ENCODE measurements at places on chromosomes 2 and 18. TPM values are rescaled to one million over a fixed set of nuclear protein-coding genes. Genes with fewer than 3 reads are reported as not detected.
A peak's percentile ranks its signal among the peaks of the same experiment; 100 is the strongest.

DNA sequence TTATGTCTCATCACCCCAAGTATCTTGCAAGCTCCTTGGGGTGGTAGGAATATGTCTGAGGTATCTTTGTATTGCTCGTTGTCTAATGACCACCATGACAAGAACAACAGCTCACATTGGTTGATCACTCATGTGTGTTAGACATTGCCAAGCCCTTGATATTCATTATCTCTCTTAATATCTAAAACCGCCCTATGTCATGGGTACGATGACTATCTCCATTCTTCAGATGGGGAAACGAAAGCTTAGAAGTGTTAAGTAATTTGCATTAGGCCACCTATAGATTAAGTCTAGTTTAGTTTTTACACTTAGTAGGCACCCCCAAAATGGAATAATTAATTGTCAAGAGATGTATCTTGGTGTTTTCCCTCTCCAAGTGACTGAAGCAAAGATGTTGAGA, 57.0 kb downstream of the ICOS start:
- DNase-seq, result no peak
- H3K27ac ChIP-seq, result no peak overlapping the region
- peaks cover 48% of the 10 kb centered on the region for H3K4me1 ChIP-seq
- peaks cover 2% of the 10 kb centered on the region for H3K36me3 ChIP-seq
- H3K27me3 ChIP-seq, result no peaks in the 10 kb centered on the region

DNA sequence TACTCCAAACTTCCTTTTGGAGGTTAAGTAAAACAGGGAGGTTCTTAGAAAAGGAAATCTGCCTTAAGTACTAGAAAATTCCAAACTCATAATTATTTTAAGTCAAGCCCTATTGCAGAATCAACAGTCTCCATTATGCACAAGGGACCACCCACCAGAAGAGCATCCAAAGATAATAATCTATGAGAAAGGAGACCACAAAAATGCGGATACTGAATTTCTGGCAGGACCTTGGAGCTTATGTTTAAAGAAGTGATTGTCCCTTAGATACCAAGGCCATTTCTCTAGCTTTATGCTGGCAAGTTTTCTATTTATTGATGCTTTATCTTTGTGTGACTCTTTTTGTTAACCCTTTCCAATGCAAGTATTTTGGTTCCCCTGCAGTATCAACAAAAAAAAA, 404.0 kb upstream of the MMADHC start:
- H3K4me3 ChIP-seq, result no peak overlapping the region
- H3K4me1 ChIP-seq, result no peaks in the 10 kb centered on the region
- DNase-seq, result no peak
- H3K27me3 ChIP-seq, result no peaks in the 10 kb centered on the region

- no peak overlapping the region for H3K4me3 ChIP-seq
- H3K4me1 ChIP-seq, result peaks cover 6% of the 10 kb centered on the region
- H3K27me3 ChIP-seq, result no peaks in the 10 kb centered on the region
- no peaks in the 10 kb centered on the region for H3K36me3 ChIP-seq
- no peak overlapping the region for H3K27ac ChIP-seq
Measured at GRCh38 chr2:24365051-24365450, 4.7 kb upstream of the ITSN2 start.

- H3K27ac ChIP-seq, result no peak overlapping the region
- no peaks in the 10 kb centered on the region for H3K36me3 ChIP-seq
- no peak overlapping the region for H3K4me3 ChIP-seq
- no peaks in the 10 kb centered on the region for H3K4me1 ChIP-seq
- peaks cover 3% of the 10 kb centered on the region for H3K27me3 ChIP-seq
Measured at GRCh38 chr2:15570104-15570503, 9.0 kb upstream of the NBAS start.

- H3K4me1 ChIP-seq, result peaks cover 22% of the 10 kb centered on the region
- H3K27ac ChIP-seq, result no peak overlapping the region
- H3K36me3 ChIP-seq, result no peaks in the 10 kb centered on the region
Measured at GRCh38 chr18:58579561-58580047, 49.3 kb downstream of the ALPK2 start.

Gene ITGA6
- total RNA-seq, result 8.4 TPM

GRCh38 chr2:112159454-112159921, 21.3 kb downstream of the FBLN7 start:
- no peak for DNase-seq
- H3K4me3 ChIP-seq, result no peak overlapping the region
- no peaks in the 10 kb centered on the region for H3K27me3 ChIP-seq
- peaks cover 27% of the 10 kb centered on the region for H3K4me1 ChIP-seq
- no peaks in the 10 kb centered on the region for H3K36me3 ChIP-seq

Gene ZBTB7C
- not detected for total RNA-seq

- DNase-seq, result no peak
- peaks cover 2% of the 10 kb centered on the region for H3K27me3 ChIP-seq
- no peak overlapping the region for H3K27ac ChIP-seq
- no peaks in the 10 kb centered on the region for H3K4me1 ChIP-seq
Measured at GRCh38 chr2:69237070-69237670, 149.9 kb downstream of the GFPT1 start.

Gene DLX2
- not detected for total RNA-seq

GRCh38 chr2:159131914-159132281, 154.6 kb downstream of the WDSUB1 start:
- no peak overlapping the region for H3K4me3 ChIP-seq
- no peaks in the 10 kb centered on the region for H3K27me3 ChIP-seq
- no peak for DNase-seq
- H3K36me3 ChIP-seq, result no peaks in the 10 kb centered on the region
- H3K27ac ChIP-seq, result no peak overlapping the region
- H3K4me1 ChIP-seq, result no peaks in the 10 kb centered on the region

GRCh38 chr2:42722320-42723190, 41.4 kb downstream of the OXER1 start:
- H3K4me1 ChIP-seq, result peaks cover 10% of the 10 kb centered on the region
- DNase-seq, result peak; percentile 71
- no peak overlapping the region for H3K4me3 ChIP-seq
- H3K27ac ChIP-seq, result no peak overlapping the region

DNA sequence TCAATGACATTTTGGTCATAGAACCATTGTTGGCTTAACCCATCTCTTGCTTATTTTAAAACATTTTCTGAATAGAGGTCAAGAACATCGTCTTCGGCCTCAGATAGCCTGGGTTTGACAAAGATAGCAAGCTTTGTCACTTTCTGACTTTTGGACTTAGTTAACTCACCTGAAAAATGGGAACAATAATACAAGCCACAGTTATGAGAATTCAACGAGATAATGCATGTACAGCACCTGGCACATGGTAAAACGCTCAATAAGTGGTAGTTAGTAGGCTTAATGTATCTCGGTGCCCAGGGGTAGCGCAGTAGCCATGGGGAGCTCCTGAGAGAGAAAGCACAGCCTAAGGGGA, 446 bp upstream of the COPS7B start:
- H3K4me3 ChIP-seq, result peak overlapping the region; percentile 81
- H3K27me3 ChIP-seq, result no peaks in the 10 kb centered on the region
- H3K36me3 ChIP-seq, result peaks cover 6% of the 10 kb centered on the region
- H3K27ac ChIP-seq, result peak overlapping the region; percentile 90

Gene ABCG8
- total RNA-seq, result not detected

DNA sequence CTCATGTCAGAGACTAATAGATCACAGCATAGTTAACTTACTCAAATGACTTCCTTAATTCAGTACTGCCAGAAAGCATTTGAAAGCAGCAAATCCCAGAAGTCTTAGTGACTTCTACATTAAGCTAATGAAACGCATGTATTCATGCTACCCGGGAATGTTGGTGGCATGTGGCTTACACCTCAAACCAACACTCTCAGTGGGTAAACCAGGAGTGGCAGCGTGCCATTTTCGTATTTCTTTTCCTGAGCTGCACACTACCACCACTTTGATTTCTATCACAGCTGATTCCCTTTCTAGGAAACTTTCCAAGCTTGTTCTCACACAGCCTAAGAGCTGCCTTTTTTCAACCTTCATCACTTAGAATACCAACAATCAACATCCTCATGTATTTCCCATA, 646.6 kb downstream of the NRXN1 start:
- H3K4me3 ChIP-seq, result no peak overlapping the region
- no peak overlapping the region for H3K27ac ChIP-seq
- no peaks in the 10 kb centered on the region for H3K27me3 ChIP-seq
- DNase-seq, result no peak
- H3K36me3 ChIP-seq, result no peaks in the 10 kb centered on the region

Gene RESP18
- total RNA-seq, result not detected

- no peak overlapping the region for H3K27ac ChIP-seq
- no peaks in the 10 kb centered on the region for H3K36me3 ChIP-seq
- no peak overlapping the region for H3K4me3 ChIP-seq
- no peak for DNase-seq
- peaks cover 7% of the 10 kb centered on the region for H3K27me3 ChIP-seq
Measured at GRCh38 chr18:21958707-21959450, 210.5 kb upstream of the GATA6 start.

Gene NEDD4L
- 7.5 TPM for total RNA-seq

DNA sequence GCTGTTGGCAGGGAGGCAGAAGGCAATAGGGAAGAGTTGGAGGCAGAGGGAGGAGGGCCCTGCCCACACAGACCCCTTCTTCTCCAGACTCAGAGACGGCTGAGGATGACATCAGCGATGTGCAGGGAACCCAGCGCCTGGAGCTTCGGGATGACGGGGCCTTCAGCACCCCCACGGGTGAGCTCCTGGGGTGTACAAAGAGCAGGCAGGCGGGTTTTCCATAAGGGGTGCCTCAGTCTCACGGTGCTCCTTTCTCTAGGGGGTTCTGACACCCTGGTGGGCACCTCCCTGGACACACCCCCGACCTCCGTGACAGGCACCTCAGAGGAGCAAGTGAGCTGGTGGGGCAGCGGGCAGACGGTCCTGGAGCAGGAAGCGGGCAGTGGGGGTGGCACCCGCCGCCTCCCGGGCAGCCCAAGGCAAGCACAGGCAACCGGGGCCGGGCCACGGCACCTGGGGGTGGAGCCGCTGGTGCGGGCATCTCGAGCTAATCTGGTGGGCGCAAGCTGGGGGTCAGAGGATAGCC, 10.0 kb downstream of the SPEG start:
- peaks cover 18% of the 10 kb centered on the region for H3K4me1 ChIP-seq
- H3K27me3 ChIP-seq, result peaks cover 17% of the 10 kb centered on the region
- H3K27ac ChIP-seq, result no peak overlapping the region

GRCh38 chr2:63055226-63056106, 4.8 kb downstream of the OTX1 start:
- H3K4me1 ChIP-seq, result peaks cover 57% of the 10 kb centered on the region
- no peaks in the 10 kb centered on the region for H3K36me3 ChIP-seq
- DNase-seq, result peak; percentile 30

GRCh38 chr2:148914463-148914862, 39.4 kb downstream of the KIF5C start:
- H3K4me1 ChIP-seq, result peaks cover 9% of the 10 kb centered on the region
- no peaks in the 10 kb centered on the region for H3K27me3 ChIP-seq
- H3K36me3 ChIP-seq, result no peaks in the 10 kb centered on the region
- DNase-seq, result no peak
- H3K4me3 ChIP-seq, result no peak overlapping the region

- peaks cover 9% of the 10 kb centered on the region for H3K27me3 ChIP-seq
- no peaks in the 10 kb centered on the region for H3K36me3 ChIP-seq
- no peak for DNase-seq
- no peaks in the 10 kb centered on the region for H3K4me1 ChIP-seq
- H3K4me3 ChIP-seq, result no peak overlapping the region
Measured at GRCh38 chr2:36779462-36779861, 83.0 kb downstream of the VIT start.
